Muscle of leg (tissue), 16 donors: ENCODE measurements at places on chromosomes 13 and 19. TPM values are rescaled to one million over a fixed set of nuclear protein-coding genes. Genes with fewer than 3 reads are reported as not detected.
A peak's percentile ranks its signal among the peaks of the same experiment; 100 is the strongest.

GRCh38 chr19:47601180-47601904, 7.6 kb upstream of the BICRA start:
- no peak for DNase-seq

GRCh38 chr13:23848646-23849141, 40.5 kb downstream of the MIPEP start:
- DNase-seq: no peak

GRCh38 chr19:495402-496111, 729 bp upstream of the MADCAM1 start:
- peak; percentile 77 for DNase-seq

CYP4F2 gene
- total RNA-seq: not detected

- peak; percentile 57 for DNase-seq
These were observed 30.0 kb downstream of the VAV1 start for GRCh38 chr19:6802336-6803035.

SLC15A1 gene
- 0.04 TPM for total RNA-seq

CNFN gene
- total RNA-seq: not detected
